ENCODE measurements at places on chromosomes 1 and 21.

DNA sequence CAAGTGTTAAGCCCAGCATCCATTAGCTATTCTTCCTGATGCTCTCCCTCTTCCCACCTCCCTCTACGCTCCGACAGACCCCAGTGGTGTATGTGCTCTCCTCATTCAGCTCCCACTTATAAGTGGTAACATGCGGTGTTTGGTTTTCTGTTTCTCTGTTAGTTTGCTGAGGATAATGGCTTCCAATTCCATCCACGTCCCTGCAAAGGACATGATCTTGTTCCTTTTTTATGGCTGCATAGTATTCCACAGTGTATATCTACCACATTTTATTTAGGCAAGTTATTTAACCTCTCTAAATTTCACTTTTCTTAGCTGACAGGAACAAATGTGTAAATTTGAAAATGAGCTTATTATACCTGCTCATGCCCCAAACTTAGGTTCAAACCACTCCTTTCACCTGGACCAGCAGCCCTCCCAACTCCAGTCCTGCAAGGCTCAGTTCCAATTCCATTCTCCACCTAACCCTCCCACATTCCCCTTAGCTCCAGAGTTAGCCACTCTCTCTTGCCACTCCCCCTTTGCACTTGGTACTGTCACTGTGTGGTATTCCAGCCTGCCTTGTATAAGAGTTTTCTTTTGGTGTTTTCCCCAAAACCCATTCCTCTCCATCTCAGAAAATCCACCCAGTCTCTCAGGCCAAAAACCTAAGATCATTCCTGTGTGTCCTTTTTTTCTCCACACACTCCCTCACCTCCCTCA lies 1.7 kb upstream of the PEF1 start:
- DNase-seq = no peak

DNA sequence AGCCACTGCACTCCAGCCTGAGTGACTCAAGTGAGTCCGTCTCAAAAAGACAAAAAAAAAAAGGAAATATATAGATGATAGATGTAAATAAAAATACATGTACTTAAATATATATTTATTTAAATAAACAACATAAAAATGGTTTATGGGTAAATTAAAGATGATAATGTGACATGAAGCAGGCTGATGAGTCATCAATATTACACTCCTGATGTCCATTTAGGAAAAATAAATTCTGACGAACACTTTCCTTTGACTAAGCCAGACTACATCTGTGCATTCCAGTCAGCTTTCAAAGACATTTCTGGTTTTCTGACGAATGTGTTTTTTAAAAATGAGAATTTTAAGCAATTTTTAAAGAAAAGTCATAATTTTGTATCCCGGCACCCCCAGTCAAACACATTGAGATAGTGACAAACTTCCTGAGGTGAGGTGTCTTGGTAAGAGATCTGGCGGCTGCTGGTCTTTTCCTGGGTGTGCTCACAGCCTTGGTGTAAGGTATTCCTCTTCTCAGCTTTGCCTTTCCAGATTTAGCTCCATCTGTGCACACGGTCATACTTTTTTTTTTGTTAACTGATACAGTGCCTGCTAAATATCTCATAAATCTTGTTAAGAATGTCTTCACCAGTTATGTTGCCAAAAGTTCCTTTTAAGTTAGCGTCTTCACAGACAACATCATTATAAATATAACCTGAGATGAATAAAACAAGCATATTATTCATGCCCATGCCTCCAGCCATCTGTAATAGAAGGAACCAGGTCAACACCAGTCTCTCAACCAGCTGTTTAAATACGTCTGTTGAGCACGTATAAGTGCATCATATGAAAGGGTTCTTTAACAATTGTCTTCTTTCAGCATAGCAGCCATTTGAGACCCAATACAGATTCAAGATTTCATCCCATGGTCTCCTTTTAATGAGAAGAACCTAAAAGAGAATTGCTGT lies 214.5 kb upstream of the PLD5 start:
- no peak for DNase-seq

DNA sequence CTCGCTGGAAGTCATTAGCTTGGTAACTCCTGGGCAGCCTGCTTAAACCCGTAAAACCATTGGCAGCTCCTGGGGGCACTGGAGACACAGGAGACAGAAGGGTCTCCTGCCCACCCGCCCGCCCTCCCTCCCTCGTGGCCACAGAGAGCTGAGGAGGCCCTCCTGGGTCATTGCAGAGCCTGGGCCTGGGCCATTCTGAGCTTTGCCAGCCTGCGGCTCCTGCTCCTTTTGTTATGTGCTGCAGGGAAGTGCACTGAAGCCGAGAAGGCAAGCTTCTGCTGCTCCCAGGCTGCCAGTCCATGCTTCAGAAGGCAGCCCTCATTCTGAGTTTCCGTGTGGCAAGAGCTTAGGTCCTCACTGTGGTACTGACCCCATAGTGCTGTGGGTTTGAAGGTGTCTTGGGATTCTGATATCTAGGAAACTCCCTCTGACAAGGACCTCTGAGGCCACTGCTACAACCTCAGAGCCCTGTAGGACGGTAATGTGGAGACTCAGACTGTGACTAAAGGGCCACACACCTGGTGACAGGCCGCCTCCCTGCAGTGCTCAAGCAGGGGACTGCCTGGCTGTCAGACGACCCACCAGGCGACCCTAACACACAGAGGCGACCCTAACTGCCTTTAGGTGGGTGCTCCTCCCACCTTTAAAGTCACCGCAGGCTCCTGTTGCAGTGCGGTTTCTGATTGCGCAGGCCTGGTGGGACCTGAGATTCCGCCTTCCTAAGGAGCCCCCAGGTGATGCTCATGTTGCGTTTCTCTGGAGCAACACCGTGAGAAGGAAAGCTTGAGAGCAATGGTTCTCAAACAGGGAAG lies 118.7 kb downstream of the IER5 start:
- DNase-seq = no peak

- no peak for DNase-seq
These were observed 52.1 kb downstream of the EIF2D start for GRCh38 chr1:206560007-206560716.

DNA sequence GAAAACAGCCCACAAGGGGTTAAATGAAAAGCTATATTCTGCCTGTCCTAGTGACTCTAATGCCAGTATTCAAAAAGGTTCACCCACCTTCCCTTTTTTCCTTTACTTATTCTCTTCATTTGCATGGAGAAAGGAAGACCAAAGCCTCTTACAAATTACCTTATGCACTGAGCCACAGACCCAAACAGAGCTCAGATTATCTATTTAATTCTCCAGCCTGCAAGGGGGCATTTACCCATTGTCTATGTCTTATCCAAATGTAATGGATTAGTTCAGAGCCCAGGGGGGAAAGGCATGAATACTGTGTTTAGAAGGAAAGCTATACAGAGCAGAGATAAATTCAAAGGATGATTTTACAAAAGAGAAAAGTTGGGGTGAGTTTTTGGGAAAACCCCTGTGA lies 388.5 kb downstream of the OMA1 start:
- DNase-seq = no peak

DNA sequence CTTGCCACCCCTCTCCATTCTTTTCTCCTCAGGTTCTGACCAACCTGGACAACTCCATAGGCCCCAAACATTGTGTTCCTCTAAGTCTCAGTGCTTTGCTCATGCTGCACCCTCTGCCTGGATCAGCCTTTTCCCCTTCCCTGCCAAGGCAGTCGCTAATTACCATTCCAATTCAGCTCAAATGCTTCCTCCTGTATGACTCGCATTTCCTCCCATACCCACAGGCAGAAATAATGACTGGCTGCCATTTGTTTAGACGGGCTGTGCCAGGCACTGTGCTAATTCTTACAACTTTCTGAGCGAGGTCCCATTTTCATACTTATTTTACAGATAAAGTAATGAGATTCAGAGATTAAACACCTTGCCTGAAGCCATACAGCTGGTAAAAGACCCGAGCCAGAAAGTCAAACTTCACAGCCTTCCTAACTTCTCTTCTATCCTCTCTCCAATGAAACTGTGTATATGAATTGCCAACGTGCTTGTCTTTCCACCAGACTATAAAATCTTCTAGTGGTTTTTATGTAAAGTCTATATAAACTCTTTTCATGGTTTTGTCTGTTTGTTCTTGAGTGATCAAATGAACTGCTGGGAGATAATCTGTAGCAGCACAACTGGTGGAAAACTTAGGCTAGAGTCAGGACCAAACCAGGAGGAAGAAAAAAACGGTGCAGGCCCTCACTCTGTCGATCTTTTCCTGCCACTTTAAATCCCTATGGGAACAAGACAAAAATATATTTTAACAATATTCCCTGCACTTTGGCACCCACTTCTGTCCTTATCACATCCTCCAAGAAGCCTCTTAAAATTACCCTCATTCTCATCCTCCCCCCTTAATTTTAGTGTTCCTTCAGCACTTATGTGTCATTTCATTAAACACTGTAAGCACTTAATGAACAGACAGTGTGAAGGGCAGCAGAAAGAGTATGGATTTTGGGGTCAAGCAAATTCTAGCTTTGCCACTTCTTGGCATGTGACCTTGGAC lies 33.7 kb downstream of the RAB3B start:
- DNase-seq = peak; percentile 38

- DNase-seq = peak; percentile 88
These were observed 11.9 kb upstream of the EDN2 start for GRCh38 chr1:41496080-41497055.

DNA sequence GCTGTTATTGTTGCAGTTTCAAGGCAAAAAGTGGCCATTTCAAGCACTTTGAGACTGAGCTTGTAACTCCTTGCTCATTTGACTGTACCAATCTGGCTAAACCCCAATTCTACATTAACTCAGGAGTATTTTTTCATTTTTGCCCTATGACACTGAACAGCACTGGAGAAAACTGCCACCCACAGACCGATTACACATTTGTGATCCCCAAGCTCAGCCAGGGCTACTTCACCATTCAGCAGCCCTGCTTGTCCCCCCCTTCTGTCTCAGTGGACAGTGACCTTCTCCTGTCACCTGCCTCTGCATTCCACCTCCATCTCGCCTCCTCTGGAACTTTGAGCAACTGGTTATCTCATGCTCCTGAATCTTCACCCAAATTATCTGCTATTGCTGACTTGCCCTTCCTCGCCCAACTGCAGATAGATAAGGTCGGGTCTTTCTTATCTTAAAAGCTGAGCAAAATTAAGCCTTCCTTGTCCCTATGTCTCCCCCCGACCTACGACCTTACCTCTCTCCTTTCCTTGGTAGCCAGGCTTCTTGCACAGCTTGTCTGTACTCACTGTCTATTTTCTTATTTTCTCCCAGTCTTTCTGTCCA lies 25.3 kb downstream of the SPATA46 start:
- DNase-seq = no peak

GRCh38 chr1:151539321-151540020 lies 638 bp upstream of the TUFT1 start:
- DNase-seq = peak; percentile 95

DNA sequence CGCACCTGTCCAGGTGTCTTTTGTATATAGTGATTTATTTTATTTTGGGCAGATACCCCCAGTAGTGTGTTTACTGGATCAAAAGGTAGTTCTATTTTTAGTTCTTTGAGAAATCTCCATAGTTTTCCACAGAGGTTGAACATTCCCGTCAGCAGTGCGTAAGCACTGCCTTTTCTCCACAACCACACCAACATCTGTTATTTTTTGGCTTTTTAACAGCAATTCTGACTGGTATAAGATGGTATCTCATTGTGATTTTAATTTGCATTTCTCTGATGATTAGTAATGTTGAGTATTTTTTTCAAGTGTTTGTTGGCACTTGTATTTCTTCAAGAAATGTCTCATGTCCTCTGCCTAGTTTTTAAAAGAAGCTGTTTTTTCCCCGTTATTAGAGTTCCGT lies 39.2 kb downstream of the FOXJ3 start:
- no peak for DNase-seq

DNA sequence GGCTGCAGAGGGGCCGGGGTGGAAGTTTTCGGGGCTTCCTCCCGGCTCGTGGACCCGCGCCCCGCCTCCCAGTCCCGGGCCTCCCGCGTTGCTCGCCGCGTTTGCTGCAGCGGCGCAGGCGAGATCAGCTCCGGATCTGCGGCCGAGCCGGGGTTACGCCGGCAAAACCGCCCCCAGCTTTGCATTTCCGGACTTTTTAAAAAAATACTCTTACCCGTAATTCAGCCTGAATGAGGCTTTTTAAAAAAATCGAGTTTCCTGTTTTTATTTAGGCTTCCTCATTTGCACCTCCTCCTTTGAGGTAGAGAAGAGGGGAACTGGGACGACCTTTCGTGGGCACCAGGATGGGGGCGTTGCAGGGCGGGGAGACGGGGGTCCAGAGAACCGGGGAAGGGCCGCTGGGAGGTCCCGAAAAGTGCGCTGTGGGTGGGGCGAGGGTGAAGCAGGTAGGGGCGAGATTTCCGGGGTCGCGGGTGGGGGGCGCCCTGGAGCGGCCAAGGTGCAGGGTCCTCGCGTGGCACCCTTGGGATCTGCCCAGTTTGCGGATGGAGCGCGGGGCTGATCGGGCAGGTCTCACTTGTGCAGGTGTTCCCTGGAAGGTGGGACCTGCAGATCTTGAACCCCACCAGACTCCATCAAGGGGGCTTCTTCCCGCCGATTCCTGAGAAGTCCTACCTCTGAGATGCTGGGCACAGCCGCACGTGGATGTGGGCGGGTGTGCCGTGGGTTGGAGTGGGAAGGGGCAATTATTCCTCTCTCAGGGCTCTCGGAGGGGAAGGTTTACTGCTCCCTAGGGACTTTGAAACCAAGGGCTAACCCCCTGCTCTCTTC lies 1.1 kb downstream of the PIK3CD start:
- no peak for DNase-seq

DNA sequence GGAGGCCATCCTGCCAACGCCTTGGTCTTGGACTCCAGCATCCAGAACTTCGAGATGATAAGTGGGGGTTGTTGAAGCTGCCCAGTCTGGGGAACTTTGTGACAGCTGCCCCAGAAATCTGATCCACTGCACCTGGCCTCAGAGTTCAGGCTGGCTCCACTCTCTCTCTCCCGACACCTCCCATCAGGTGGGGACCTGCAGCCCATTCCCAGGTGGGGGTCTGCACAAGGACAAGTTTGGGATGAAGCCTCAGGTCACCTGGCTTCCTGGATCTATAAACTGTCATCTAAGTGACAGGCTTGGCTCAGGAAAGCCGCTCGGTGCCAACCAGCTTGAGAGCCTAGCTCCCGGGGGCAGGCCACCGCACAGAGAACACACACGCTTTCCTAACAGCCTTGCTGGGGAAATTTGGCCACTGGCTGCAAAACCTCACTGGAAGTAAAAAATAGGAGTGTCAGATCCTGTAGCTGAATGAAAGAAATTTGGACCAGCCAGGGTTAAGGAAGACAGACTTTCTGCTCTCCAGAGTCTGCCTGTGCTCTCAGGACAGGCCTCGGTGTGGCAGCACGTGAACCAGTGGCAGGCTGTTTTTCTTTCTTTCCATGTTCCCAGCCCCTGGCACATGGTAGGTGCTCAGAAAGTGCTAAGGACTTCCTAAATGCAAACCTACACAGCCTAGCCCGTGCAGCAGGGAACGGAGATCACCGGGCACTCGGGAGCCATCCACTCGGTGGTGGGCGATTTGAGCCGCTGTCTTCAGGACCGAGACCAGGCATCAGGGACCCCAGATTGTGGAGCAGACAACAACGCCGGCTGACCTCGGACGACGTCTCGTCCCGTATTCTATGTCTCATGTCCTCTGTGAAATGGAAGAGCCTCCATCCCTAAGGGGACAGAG lies 42.6 kb upstream of the LBR start:
- DNase-seq = no peak

DNA sequence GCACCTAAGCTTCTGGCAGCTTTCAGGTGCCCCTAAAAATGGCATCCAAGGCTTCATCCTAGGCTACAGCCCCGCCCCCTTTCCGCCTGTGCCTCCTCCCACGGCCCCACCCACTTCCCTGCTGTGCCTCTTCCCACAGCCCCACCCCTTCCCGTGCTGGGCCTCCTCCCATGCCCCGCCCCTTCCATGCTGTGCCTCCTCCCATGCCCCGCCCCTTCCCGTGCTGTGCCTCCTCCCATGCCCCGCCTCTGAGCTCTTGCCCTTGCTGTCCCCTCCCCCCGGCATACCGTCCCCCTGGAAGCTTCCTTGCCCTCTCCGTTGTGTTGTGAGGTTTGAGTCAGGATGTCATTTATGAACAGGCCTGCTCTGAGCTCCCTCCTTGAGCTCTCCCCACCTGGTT lies 228.5 kb upstream of the AJAP1 start:
- no peak for DNase-seq

Data from astrocyte of the spinal cord (primary cell).